ENCODE measurements at places on chromosomes 1 and 21.

- DNase-seq = no peak
Observed at GRCh38 chr1:181662606-181663005, 179.3 kb downstream of the CACNA1E start.

GRCh38 chr1:23366598-23366997 is 3.0 kb downstream of the ZNF436 start:
- DNase-seq = no peak

DNA sequence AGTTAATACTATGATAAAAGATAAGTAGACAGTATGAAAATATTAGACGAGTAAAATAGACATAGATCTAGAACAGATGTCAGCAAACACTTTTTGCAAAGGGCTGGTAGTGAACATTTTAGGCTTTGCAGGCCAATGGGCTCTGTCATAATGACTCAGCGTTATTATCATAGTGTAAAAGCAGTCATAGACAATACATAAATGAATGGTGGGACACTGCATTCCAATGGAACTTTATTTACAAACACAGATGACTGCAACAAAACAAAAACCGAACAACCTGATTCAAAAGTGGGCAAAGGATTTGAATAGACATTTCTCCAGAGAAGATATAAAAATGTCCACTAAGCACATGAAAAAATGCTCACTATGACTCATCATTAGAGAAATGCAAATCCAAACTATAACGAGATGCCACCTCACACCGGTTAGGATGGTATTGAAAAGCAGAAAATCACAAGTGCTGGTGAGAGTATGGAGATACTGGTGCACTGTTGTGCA is 7.3 kb downstream of the GSTM5 start:
- no peak for DNase-seq

DNA sequence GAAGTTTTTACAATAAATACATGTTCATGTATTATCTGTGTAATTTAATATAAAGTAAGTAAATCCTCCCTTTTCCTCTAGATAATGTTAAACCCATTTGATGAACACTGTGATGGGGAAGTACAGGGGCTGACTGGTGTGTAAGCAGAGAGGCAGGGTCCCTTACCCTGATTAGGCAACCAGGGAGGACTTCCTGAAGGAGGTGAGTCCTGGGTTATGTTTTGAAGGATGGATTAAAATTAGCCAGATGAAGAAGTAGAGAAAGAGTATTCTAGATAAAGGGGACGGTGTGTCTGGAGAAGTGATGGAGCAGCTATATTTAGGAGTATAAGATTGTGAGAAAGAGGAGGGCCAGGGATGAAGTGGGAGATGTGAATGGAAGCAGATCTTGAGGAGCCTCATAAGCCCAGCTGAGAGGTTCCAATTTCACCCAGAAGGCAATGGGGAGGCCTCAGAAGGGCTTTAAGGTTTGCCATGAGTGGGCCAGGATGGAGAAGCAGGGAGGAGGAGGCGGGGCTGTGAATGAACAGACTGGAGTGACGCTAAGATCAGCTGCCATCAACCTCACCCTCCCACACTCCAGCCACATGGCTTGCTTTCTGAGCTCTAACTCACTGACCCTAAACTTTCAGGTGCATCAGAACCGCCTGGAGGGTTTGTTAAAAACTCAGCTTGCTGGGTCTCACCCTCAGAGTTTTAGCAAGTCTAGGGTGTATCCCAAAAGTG is 30.9 kb upstream of the ID3 start:
- no peak for DNase-seq

GRCh38 chr1:154325583-154326545 is 539 bp downstream of the ATP8B2 start:
- DNase-seq = no peak

GRCh38 chr21:42781971-42782722 is 97.2 kb downstream of the WDR4 start:
- DNase-seq = no peak

- DNase-seq = no peak
Observed at GRCh38 chr1:46027788-46028573, 104.4 kb downstream of the PIK3R3 start.

DNA sequence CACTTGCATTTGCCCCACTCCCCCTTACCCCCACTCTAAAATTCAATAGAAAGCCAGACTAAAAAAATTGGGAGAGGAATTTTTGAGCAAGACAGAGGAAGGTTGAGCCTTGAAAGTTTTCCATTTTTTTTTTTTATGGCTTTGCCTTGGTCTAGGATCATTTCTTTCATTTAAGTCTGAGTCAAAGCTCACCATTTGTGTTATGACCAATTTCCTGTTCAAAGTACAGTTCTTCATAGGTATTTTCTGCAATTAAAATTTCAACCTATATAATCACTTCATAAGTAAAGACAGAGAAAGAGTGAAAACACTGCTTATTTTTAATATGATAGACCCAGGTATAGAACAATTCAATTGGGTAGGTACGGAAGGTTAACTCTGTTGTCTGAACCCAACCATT is 436.6 kb upstream of the ADGRL2 start:
- no peak for DNase-seq

DNA sequence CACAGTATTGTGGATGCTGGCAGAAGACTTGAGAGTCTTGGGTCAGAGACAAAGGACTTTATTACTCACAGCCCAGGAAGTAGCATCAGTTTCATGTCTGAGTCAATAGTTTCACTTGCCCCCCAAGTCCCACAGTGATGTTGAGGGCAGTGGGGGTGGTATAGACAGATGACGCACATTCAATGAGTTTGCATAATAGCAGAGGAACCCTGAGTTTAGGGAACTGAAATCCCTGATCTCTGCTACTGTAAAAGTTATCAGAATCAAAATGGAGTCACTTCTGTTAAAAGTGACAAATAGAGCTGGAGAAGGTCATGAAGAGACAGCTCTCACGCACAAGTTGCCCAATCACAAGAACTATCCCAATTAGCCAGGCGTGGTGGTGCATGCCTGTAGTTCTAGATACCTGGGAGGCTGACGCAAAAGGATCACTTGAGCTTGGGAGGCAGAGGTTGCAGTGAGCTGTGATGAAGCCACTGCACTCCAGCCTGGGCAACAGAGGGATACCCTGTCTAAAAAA is 11.5 kb upstream of the HCRTR1 start:
- no peak for DNase-seq

- no peak for DNase-seq
Observed at GRCh38 chr1:181656491-181656890, 173.2 kb downstream of the CACNA1E start.

DNA sequence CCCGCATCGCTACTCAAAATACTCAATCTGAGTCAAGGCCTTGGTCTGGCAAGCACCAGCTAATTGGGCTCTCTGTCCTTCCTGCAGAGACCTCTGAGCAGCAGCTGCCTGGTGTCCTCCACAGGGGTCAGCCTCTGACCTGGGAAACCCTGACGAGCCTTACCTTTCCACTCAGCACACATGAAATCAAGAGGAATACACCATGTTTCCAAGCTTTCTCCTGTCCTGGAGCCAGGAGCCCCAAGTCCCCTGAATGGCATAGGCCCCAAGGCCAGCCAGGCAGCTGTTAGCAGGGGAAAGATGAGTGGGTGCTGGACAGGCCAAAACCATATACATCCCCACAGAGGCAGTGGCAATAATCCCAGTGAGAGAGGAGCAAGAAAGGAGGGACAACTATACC is 27.2 kb upstream of the TSPEAR start:
- no peak for DNase-seq

DNA sequence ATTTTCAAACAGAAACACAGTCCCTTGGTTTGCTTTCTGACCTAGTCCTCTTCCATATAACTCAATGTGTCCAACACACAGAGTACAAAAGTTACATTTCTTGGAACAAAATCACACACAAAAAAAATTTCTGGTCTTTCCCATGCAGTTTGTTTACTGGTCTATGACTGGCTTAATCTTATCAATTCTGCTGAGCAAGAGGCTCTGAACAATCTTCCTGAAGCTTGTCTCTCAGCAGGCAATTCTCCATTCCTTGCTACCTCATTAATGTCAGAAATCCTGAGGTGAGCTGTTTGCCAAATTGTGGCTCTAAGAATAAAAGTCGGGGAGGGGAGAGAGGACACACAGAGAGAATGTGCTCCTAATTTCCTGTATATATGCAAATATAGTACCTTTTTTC is 423.6 kb downstream of the HLX start:
- DNase-seq = no peak

DNA sequence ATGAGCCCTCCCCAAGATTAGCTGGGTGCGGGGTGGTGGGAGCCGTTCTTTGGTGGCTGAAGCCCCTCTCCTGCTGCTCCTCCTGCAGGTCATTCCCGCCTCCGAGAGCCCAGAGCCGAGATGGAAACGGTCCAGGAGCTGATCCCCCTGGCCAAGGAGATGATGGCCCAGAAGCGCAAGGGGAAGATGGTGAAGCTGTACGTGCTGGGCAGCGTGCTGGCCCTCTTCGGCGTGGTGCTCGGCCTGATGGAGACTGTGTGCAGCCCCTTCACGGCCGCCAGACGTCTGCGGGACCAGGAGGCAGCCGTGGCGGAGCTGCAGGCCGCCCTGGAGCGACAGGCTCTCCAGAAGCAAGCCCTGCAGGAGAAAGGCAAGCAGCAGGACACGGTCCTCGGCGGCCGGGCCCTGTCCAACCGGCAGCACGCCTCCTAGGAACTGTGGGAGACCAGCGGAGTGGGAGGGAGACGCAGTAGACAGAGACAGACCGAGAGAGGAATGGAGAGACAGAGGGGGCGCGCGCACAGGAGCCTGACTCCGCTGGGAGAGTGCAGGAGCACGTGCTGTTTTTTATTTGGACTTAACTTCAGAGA is 448 bp downstream of the G0S2 start:
- DNase-seq = no peak

- DNase-seq = no peak
Observed at GRCh38 chr21:31634993-31635392, 24.5 kb upstream of the SOD1 start.

- DNase-seq = no peak
Observed at GRCh38 chr1:77509051-77509492, 173.4 kb downstream of the ZZZ3 start.

DNA sequence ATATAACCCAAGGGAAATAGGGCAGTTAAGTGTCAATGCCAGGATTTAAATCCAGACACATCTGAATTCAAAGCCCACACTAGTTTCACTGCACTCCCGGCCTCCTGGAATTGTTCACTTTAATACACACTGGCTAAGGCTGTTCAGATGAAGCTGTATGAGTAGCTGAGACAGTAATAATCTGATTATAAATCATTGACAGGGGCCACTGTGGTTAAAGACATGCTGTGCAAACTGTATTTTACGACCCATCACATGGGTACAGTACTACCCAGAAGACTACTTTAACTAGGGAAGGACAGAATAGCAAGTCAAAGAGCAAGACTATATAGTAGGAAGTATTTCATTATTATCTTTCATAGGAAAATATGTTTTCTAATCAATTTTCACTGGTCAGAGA is 16.1 kb upstream of the NTNG1 start:
- DNase-seq = no peak

DNA sequence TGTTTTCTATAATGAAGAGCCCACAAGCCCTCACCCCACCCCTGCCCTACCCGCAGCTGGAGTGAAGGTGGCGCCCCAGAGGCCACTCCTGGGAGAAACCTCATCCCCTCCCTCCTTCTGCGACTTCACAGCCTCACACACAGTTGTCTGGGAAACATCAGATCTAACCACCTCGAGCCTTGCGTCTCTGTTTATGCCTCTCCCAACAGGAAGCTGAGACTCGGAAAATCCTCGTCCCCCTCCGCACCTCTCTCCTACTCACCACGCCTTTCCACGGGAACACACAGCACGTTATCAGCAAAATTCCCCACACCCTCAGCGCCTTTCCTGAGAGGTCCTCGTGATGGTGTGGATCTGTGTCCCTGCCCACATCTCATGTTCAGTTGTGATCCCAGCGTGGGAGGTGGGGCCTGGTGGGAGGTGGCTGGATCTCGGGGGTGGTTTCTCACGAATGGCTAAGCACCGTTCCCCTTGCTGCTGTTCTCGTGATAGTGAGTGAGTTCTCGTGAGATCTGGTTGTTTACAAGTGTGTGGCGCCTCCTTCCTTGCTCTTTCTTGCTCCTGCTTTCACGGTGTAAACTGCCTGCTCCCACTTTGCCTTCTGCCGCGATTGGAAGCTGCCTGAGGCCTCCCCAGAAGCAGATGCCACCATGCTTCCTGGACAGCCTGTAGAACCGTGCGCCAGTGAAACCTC is 190.6 kb downstream of the KIF26B start:
- no peak for DNase-seq

- no peak for DNase-seq
Observed at GRCh38 chr1:31702836-31703404, 897 bp downstream of the COL16A1 start.

- no peak for DNase-seq
Observed at GRCh38 chr1:231216498-231216897, 24.5 kb upstream of the GNPAT start.

- no peak for DNase-seq
Observed at GRCh38 chr1:206136241-206136640, 19.1 kb upstream of the AVPR1B start.

DNA sequence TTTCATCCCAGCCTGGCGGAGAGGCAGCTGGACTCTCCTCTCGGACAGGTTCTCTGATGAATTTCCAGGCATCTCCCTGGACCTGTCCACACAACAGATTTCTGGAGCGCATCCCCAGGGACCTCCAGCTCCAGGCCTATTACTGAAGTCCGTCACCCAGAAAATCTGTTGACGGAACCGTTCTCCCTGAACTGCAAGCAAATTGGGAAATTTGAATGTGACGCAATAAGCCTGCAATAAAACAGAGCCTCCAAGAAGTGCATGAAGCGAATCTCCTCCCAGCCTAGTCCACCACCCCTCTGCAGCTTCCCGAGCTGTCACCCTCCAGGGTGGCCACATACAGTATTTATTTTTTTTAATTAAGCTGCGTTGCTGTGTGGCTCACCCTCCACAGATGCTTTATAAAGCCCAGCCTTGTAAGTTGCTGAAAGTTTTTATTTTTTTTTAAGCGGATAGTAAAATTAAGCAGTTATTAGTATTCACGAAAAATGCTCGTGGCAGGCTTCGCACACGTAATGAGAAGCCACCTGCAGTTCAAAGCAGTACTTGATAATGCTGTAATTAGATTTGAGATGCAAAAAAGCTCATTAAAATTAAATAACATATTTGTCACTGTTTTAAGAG is 173.3 kb downstream of the CAMTA1 start:
- no peak for DNase-seq

GRCh38 chr1:12046749-12047119 is 16.4 kb upstream of the TNFRSF8 start:
- DNase-seq = no peak
